ENCODE measurements at places on chromosomes 16 and 17.

- no peak for DNase-seq
These were observed 32.0 kb downstream of the MBTPS1 start for GRCh38 chr16:84084570-84085270.

- DNase-seq = no peak
These were observed 65.3 kb downstream of the SPECC1 start for GRCh38 chr17:20074489-20074888.

DNA sequence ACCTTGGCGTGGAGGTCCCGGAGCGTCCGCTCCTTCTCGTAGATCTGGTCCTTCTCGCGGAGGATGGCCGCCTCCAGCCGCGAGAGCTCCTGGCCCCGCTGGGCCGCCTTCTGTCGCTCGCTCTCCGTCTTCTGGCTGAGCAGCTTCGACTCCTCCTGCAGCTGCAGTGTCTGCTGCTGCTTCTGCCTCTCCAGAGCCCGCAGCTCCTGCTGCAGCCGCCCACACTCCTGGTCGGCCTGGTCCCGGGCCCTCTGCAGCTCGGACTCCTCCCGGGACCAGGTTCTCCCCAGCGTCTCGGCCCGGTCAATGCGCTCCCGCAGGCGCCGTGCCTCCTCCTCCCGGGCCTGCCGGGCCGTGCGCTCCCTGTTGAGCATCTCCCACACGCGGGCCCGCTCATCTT is 7.6 kb downstream of the CDK3 start:
- no peak for DNase-seq

GRCh38 chr17:75624714-75625345 is 8.4 kb upstream of the SMIM5 start:
- no peak for DNase-seq

- DNase-seq = no peak
These were observed 7.4 kb downstream of the ZDHHC7 start for GRCh38 chr16:85003725-85004586.
